ENCODE measurements at places on chromosomes 6 and 20. TPM values are rescaled to one million over a fixed set of nuclear protein-coding genes. Genes with fewer than 3 reads are reported as not detected.

DNA sequence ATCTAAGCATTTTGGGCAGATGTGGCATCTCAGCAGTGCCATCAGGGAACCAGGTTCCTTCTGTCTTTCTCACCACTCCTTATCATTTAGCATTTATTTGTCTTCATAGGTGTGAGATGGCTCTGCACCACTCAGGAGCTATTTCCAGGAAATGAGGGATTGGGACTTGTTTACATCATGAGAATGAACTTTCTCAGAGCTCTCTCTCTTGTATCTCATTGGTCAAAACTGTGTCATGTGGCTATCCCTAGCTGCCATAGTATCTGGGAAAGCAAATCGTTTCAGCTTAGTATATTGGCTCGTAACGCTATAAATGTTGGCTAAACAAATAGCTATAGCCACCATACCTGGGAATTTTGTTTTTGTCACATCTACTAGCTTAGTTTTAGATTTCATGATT lies 23.8 kb downstream of the PLCB4 start:
- ATAC-seq = no peak

DNA sequence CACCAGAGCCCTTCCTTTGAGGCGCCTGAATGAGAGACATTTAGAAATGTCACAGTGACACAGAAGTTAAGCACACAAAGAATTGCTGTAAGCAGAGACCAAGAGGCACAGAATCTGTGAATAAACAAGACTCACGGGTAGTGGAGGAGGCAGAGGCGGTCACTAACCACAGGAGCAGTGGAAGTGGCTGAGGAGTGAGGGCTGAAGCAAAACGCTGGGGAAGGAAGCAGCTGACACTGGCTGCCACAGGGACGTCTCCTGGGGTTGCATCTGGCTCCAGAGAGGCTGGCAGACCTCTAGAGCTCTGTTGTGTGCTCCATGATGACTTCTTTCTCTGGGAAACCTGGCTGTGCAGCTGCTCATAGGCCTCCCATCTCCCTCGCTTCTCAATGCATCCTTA lies 65.0 kb upstream of the SLC2A12 start:
- ATAC-seq = no peak

DNA sequence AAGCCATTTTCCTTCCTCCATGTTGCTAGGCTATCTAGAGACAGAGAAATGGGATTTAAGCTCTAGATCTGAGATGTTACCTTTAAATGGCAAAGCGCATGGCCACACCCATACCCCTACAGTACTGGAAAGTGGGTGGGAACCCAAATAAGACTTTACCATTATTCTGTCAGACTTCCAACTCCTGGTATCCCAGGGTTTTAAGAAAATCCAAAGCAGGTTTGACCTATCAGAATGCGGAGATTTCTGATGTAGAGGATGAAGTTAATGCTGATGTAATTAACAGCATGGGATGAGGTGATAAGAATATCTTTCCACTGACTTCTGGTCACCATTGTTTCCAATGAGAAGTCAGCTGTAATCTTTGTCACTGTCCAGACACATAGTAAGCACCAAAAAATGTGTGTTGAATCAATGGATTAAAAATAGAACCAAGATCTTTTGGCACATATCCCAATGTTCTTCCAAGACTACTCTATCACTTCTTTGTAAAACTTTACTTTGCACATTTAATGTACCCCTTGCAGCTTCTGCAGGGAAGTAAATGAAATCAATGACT lies 140.8 kb upstream of the INSM1 start:
- no peak for ATAC-seq

- ATAC-seq = peak; percentile 45
Measured at GRCh38 chr20:43537921-43538877, 20.6 kb upstream of the SGK2 start.

DNA sequence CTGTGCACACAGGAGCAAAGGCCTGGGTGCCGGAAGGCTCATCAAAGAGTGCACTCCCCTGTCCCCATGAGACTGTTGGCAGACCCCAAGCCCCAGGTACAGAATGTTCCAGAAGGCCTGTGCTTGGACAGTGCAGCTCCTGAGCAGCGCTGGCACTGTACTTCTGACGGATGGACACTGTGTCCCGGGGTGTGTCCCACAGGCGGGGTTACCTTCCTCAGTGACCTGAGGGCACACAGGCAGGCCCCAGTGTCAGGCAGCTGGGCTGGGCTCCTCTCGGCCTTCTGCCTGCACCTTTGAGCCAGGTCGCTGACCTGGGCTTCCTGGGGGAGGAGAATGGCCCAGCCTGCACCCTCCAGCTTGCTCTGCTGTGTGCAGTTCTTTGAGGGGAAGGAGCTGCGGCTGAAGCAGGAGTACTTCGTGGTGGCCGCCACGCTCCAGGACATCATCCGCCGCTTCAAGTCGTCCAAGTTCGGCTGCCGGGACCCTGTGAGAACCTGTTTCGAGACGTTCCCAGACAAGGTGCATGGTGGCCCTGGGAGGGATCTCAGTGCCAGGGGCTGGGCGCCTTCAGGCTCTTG lies 30.1 kb downstream of the PYGB start:
- ATAC-seq = no peak

GRCh38 chr6:127855542-127856159 lies 45.2 kb downstream of the THEMIS start:
- peak; percentile 62 for ATAC-seq

DNA sequence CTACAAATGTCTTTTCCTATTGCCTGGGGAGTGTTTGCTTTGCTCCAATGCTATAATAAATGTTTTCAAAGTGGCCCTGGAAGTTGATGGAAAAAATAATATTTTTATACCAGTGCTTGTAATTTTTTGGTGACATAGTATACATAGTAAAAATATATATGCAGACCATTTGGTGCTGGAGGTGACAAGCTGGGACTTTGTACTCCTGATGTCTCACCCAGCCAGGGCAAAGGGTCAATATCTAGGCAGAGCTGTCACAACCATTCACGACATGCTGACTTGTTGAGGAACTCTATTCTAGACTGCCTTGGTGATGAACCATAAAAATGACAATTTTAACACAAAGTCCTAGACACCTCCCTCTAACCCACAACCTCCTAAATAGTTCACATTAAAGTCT lies 203.0 kb downstream of the PLCB1 start:
- ATAC-seq = no peak

GRCh38 chr6:125182237-125183008 lies 28.9 kb downstream of the TPD52L1 start:
- ATAC-seq = no peak

DNA sequence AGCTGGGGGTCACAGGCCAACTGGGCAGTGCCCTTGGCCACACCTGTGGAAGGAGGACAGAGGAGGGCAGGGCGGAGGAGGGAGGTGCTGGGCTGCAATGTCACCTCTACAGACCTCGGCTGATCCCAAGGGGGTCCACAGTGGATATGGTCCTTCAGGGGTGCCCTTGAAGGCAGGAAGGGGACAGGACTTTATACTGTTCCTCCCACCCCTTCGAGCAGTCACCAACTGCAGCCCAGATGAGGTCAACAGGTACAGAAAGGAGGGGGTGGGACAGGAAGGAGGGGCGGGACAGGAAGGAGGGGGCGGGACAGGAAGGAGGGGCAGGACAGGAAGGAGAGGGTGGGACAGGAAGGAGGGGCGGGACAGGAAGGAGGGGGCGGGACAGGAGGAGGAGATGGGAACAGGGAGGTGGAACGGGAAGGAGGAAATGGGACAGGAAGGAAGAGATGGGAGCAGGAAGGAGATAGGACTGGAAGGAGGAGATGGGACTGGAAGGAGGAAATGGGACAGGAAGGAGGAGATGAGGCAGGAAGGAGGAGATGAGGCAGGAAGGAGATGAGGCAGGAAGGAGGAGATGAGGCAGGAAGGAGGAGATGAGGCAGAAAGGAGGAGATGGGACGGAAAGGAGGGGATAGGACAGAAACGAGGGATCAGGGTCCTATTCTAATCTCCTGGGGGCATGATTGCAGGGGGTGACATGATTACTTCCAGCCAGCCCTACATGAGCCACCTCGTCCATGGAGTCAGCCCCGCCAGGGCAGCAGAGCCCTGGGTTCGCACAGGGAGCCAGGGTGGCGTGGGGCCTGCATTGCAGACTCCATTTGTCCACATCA lies 19.4 kb upstream of the MRGBP start:
- ATAC-seq = peak; percentile 79

- no peak for ATAC-seq
Measured at GRCh38 chr6:99606656-99607415, at the start of gene PRDM13. Gene PRDM13, plus strand, starts transcription at chr6:99606833. Its CDS starts 202 bp downstream, at chr6:99607035.

REPS1 gene
- total RNA-seq = 51.7 TPM

DEF6 gene
- total RNA-seq = 117 TPM

TMEM244 gene
- total RNA-seq = not detected

MAP3K5 gene
- 13.8 TPM for total RNA-seq

Data from activated T-helper 17 cell treated with anti-CD3 and anti-CD28 coated beads, Interleukin-2, amount 50 U/mL, for 72 hours (primary cell).